NCI-H510A (cell line): ENCODE measurements at places on chromosomes 2 and 18.
A peak's percentile ranks its signal among the peaks of the same experiment; 100 is the strongest.

GRCh38 chr2:145260674-145261073 lies 740.8 kb upstream of the ZEB2 start:
- DNase-seq, result no peak

DNA sequence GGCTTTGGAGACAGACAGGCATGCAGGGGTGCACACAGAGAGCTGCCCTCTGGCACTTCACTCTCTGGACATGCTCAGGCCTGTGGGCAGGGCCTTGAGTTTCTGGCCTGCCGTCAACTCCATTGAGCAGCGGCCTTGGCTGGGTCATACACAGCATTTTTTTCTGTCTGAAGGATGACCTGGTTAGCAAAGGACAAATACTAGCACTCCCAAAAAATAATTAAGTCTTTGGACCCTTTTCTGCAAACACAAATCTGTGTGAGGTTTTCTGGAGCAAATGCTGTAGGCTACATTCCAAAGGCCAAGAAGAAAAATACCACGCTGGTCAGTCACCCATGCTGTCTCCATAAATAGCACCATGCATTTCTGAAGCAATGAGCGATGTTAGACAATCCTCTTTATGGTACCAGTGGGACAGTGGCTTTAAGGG lies 124.7 kb upstream of the CTAGE1 start:
- DNase-seq, result no peak

- no peak for DNase-seq
These were observed 82.2 kb upstream of the ITGA4 start for GRCh38 chr2:181374781-181375675.

GRCh38 chr2:214322662-214323061 lies 88.2 kb upstream of the VWC2L start:
- no peak for DNase-seq

GRCh38 chr2:109692013-109692743 lies 78.0 kb downstream of the SOWAHC start:
- DNase-seq, result no peak

- no peak for DNase-seq
These were observed 432.2 kb upstream of the KLHL29 start for GRCh38 chr2:22952656-22953225.

GRCh38 chr2:74558284-74559230 lies 4.0 kb downstream of the DOK1 start:
- no peak for DNase-seq

DNA sequence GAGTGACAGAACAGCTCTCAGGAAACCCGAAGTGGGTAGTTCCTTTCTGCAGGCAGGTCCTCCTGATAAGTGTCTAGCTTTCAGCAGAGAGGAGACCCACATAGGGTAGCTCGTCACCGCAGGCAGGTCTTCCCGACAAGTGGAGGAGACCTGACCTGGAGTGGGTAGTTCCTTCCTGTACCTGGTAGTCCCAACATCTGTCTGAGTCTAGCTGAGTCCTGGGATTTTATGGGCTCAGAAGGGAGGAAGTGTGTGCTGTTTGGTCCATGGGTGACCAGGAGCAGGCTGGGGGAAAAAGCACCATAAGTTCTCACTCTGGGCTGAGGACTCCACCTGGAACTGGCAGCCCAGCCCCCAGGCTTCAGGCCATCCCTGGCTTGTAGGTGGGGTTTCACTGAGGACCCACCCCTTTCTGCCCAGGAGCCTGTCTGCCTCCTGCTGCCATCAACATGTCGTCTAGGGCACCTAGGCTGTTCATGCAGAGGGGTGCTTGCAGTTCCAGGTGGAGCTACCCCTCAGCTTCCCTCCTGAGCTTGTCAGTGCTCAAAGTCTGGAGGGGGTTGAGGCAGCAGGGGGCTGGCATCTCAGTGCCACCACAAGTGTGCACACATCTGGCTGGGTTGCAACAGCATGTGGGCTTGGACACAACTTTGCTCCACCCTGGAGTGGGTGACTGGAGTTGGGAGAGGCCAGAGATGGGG lies 9.4 kb downstream of the DYSF start:
- DNase-seq, result no peak

DNA sequence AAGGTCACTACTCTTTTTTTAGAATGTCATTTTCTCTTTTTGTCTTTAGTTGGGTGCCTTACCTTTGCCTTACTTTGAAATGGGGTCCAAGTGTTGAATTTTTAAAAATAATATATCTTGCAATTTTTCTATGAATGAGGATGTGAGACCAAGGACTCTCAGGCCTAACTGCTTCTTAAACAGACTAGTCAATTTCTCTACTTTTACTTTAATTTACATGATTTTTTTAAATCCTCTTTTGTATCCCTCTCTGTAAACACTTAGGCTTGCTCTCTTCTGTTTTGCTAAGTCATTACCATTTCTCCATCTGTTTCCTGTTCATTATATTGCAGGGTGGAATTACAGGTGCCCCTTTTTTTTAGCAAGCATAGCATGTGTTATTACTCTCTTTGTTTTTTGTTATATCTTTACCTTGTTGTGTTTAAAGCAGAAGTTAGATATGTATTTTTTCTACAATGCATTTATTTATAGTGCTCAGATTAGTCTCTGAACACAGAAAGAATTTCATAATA lies 261.8 kb downstream of the SPAG16 start:
- no peak for DNase-seq

DNA sequence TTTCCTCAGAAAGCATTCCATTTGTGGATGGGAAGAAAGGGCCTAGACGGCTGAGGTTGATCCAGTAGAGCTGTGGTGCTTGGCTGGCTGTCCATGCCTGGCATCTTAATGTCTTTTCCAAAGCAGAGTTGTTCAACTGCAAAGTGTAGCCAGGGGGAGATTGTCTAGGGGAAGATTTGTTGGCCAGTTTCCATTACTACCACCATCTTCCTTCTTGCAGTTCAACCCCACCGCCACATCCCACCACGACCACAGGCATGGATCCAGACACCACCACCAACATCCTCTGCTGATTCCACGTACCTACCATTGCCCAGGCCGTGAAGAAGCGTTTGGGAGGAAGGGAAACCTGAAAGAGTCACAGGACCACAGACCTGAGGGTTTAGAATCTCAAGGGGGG lies 50.7 kb upstream of the HAAO start:
- no peak for DNase-seq

GRCh38 chr18:31041271-31042083 lies 1.1 kb downstream of the DSC3 start:
- no peak for DNase-seq

- no peak for DNase-seq
These were observed 1.4 kb downstream of the PHLPP1 start for GRCh38 chr18:62716619-62717168.

- DNase-seq, result no peak
These were observed 32.1 kb upstream of the INSIG2 start for GRCh38 chr2:118056165-118056534.

DNA sequence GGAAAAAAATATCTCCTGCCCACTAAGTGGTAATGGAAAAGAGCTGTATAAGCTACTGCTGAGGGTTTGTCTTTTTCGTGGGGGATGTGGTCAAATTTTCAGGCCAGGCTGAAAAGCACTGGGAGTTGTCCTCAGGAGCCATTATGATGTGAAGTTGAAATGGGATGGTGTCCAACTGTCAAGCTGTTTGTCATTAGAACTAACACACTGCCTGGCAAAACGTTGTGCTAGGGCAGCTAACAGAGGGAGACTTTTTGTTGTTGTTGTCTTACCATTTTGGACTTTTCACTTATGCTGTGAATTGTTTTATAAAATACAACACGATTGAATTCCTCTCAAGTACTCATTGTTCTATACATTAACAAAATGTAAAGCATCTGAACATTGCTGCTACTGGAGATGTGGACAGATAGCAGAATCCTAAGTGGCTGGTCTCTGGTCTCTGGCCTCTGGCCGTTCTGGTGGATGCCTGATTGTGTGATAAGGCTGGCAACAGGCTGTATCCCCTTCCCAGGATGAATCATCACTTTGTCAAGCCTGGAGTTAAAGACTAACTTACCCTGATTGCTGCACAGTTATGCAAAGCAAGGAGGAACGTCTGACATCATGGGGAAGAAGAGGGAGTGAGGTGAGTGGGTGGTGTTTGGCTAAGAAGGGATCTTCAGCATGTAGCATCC lies 2.3 kb downstream of the MYO1B start:
- no peak for DNase-seq

- DNase-seq, result no peak
These were observed 3.8 kb downstream of the KCNJ13 start for GRCh38 chr2:232772531-232772930.

DNA sequence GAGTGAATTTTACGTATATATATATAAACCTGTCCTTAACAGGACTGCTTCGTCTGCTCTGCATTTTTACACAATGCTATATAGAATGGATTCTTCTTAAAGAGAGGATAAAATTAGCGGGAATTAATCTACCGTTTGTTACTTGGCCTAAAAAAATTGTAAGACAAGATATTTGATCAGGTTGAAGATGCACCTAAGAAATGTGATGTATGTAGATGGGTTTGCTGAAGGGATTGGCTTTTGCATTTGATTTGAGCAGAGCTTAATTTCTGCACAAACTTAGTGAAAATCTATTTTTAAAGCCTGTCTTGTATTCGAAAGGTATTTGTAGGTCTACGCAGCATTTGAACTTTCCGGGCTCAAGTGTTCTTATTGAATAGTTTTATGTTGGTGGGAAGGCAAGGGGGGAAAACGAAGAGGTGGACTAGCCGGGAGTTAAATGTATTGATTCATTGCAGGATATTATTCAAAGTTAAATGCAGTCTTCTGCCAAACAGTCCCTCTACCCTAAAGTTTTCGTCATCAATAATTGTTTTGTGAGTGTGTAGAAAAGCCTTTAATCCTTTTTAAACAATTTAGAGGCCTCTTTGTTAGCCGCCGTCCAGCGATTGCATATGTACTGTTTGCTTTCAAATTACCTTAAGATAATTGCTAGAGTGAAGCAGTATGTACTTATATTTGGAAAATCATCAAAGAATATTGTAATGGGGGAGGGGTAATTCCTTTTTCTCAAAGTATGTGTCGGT lies 1.2 kb downstream of the PPP1CB start:
- no peak for DNase-seq

GRCh38 chr18:13592246-13592645 lies 134.1 kb downstream of the FAM210A start:
- DNase-seq, result no peak

GRCh38 chr2:27264753-27265535 lies 2.1 kb upstream of the SLC30A3 start:
- DNase-seq, result peak; percentile 71

DNA sequence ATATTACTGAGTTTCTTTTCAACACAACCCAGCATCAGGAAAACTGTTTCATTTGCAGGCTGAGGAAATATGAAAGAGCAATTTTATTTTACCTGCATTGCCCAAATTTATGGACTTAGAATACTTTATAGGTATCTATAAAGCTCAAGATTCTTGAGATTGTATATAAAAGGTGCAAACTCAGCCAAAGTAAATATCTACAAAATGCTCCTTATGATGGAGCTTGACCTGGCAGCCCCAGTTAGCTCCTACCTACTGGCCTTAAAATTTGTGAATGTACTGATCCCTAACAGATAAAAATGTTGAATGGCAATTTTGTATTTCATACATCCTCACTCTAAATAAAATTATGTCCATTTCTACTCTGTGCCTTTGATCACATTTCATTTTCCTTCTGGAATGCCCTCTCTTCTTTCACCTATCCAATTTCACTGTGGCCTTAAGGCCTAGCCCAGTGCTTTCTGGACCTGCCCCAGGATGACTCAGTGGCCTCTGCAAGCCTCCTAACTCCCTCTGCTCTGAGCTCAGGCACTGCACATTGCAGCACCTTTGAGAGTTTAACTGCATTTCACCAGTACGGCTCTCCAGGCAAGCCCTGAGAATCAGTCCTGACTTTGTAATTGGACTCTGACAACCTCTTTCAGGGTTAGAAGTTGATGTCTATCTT lies 125.9 kb downstream of the ANTXR1 start:
- DNase-seq, result no peak

GRCh38 chr18:73006331-73006730 lies 138.5 kb upstream of the NETO1 start:
- DNase-seq, result no peak

DNA sequence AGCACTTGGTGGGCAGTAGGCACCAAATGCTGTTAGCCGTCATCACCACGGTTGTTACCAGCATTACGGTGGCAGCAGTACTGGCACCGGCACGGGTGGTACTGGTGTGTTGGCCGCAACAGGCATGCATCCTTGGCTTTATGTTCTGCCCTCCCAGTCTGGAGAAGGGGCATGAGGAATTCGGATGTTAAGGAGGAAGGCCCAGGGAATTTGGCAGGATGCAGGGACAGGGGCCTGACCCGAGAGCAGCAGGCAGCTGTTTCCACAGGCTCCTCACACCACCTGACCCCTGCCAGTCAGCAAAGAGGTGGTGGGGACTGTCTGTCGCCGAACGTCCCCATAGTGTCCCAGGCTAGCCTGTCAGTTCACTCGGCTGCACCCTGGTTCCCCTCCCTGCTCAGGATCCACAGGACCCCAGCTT lies 79.0 kb downstream of the EDAR start:
- no peak for DNase-seq

- DNase-seq, result no peak
These were observed 272.0 kb upstream of the RAB12 start for GRCh38 chr18:8337211-8337610.

GRCh38 chr2:174617120-174617519 lies 19.5 kb upstream of the WIPF1 start:
- DNase-seq, result no peak

DNA sequence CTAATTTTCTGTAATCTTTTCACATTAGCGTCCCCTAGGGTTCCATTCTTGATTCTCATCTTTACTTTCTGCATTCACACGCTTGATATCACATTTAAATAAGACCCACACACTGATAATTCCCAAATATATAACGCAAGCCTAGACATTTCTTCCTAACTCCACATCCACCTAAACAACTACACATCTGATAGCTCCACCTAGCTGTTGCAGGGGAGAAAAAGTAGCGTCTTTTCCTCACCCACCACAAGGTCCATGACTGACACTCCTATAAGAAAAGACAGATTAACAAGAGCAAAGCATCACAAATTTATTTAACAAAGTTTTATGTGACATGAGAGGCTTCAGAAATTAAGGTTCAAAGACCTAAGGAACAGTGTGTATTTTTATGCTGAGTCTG lies 862.2 kb upstream of the DDX18 start:
- DNase-seq, result no peak

DNA sequence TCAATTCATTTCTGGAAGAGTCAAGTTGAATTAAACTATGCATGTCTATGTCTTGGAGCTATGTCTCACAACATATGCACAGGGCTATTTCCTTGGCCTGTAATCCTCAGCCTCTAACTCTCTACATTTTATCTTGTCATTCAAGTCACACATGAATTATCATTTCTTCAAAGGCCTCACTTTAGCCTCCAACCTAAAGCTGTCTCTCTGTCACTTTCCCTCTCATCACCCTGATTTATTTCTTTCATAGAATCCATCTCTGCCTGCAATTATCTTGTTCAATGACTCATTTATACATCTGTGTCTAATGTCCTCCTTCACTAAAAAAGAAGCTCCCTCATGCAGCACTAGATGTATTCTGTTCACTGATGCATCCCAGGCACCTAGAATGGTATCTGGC lies 614.2 kb upstream of the REG3G start:
- no peak for DNase-seq

DNA sequence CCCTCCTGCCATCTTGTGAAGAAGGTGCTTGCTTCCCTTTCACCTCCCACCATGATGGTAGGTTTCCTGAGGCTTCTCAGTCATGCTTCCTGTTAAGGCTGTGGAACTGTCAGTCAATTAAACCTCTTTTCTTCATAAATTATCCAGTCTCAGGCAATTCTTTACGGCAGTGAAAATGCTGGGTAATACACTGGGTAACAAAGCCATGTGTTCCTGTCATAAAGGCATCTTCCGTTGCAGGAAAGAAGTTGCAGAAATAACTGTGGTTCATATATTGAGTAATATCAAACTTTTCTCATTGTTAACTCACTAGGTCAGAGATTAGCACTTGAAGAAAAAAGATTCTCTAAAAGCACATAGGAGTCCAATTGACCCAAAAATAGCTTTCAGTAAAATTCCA lies 163.9 kb upstream of the HNMT start:
- no peak for DNase-seq
